ENCODE measurements at places on chromosomes 7 and 10.

- DNase-seq, result no peak
These were observed 160.9 kb downstream of the PARD3 start for GRCh38 chr10:34654211-34654610.

- no peak for DNase-seq
These were observed 573.5 kb downstream of the TNS3 start for GRCh38 chr7:47008461-47008860.

DNA sequence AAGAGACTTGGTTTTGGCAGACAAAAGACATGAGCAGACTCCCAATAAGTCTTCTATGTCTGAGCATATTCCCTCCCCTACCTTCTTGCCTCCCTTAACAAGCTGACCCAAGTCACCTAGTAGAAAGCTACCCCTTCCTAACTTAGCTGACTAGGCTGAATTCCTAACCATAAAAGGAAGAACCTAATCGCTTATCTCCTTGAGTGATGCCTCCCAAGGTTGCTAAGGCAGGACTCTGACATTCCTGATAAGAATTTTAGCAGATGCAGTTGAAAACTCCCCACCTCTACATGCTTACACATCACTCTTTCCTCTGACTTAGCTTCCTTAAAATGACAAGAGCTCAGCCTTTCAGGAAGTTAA lies 704.7 kb upstream of the MBL2 start:
- DNase-seq, result no peak

- DNase-seq, result no peak
These were observed 36.0 kb upstream of the DLG5 start for GRCh38 chr10:77962350-77963146.

DNA sequence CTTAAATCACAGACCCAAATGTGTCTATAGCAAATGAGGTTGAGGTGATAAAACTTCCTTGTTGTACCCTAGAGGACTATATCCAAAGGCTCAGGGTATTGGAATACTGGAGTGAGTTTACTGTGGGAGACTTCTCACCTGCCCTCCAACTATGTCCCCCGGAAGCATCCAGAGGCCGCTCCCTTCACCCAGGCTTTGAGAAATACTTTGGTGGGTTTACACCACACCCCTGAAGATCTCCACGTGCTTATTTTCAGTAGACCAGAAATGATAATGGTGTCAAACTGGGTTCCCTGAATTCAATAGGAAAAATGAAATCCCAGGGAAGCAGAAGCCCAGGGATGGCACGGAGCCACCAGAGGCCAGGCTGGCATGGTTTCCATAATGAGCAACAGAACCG lies 31.3 kb upstream of the NANOS1 start:
- no peak for DNase-seq

DNA sequence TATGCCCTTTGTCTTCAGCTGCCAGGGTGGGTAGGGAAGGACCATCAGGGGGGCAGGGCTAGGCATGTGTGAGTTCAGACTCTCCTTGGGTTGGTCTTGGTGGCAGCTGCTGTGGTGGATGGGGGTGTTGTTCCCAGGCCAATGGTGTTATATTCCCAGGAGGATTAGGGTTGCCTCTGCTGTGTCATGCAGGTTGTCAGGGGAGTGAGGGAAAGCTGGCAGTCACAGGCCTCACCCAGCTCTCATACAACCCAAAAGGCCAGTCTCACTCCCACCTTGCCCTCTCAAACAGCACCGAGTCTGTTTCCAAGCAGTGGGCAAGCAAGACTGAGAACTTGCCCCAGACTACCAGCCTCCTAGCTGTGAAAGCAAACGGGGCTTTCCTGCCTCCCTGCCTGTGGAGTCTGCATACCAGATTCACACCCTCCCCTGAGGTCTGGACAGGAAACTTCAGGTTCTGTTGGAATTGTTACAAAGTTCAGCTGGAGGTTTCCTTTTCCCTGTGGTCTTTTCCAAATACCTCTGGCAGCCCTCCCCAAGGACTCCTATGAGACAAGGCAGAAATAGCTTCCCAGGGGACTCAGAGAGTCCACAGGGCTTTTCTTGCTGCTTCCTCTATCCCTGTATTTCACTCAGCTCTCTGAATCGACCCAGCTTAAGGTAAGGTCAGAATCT lies 1.4 kb downstream of the HYAL4 start:
- no peak for DNase-seq

DNA sequence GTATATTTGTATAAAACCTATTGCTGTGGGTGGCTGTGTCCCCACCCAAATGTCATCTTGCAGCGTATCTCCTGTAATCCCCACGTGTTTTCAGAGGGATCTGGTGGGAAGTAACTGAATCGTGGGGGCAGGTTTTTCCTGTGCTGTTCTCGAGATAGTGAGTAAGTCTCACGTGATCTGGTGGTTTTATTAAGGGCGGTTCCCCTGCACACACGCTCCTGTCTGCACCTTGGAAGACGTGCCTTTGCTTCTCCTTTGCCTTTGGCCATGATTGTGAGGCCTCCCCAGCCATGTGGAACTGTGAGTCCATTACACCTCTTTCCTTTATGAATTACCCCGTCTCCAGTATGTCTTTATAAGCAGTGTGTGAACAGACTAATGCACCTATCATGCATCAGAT lies 97.6 kb downstream of the DYNC2I1 start:
- no peak for DNase-seq

DNA sequence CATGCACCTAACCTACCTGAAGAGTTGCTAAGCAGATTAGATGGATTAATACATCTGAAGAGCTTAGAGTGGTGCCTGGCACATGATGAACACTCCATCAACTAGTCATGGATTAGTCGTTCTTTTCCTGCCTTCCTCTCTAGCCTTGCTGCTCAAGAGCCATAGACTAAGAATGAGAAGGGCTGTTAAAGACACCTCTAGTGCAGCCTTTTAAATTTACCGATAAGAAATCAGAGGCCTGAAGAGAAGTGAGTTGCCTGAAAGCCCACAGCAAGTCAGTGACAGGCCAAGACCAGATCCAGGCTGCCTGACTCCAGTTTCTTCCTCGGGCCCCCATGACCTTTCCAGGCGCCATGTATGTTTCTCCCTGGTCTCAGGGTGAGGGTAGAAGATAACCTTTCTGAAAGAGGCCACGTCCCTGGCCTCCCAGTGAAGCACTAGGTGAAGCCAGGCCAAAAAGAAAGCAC lies 6.5 kb downstream of the TSPAN15 start:
- DNase-seq, result no peak

GRCh38 chr10:14184841-14185315 lies 145.8 kb downstream of the FRMD4A start:
- no peak for DNase-seq

GRCh38 chr10:29119374-29119773 lies 169.5 kb upstream of the LYZL1 start:
- no peak for DNase-seq

DNA sequence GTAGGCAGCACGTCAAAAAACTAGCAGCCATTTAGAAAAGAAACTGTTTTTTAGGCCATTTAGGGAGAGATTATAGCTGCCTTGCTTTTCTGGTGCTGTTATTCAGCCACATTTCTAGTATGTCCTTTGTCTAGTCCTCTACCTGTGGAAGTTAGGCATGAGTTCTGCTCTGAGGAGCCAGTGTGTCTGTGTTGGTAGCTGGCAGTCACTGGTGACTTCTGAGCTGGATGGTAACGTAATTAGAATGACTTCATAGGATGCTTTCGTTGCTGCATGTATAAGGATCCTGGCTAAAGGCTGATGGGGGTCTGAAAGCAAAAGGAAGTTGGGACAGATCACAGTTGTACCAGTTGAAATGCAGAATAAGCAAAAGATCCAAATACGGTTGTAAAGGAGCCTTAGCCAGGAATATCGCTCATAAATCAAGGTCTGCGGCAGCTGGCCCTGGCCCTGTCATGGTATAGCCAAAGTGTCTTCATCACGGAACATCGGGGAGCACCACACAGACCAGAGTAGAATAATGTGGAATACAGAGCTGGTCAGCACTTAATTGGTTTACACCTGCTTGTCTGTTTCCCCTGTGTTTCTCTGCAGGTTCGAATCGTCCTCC lies 226.7 kb downstream of the EXOC4 start:
- no peak for DNase-seq

DNA sequence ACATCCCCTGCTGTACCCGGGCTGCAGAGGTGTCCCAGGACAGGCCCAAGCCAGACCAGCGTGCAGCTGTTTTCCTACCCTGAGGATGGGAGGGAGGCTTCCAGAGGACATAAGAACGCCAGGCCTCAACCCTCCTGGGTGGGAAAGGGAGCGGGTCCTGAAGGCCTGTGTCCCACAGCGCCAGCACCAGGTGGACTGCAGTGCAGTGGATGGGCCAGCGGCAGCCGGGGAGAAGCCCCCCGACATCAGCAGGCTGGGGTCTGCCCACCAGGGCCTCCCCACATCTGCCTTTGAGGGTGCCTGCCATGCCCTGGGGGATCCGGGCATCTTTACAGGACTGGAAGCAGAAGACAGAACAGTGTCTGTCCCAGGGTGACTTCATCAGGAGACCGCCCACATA lies 22.8 kb upstream of the ZNF716 start:
- DNase-seq, result no peak

DNA sequence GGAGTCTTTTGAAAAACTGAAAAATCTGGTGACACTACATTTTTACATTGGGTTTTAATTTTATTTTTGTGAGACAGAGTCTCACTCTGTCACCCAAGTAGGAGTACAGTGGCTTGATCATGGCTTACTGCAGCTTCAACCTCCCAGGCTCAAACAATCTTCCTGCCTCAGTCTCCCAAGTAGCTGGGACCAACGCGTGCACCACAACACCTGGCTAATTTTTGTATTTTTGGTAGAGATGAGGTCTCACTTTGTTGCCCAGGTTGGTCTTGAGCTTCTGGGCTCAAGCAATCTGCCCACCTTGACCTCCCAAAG lies 11.5 kb downstream of the MPLKIP start:
- no peak for DNase-seq

DNA sequence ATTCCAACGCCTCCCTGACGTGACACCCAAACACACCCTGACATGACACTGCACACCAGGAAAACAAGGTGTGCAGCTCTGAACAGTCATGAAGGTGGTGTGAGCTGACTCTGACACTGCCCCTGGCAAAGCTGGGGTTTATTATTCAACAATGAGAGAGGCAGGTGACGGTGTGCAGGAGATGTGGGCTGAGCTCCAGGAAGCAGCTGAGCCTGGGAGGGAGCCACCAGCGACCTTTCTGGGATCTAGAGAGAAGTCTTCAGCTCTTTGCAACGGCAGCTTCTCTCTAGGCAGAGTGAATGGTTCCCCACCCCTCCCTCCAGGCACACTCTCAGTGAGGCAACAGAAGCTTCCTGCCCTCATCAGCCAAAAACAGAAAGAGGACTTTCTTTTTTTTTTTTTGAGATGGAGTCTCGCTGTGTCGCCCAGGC lies 65.6 kb downstream of the SH3PXD2A start:
- DNase-seq, result no peak

- DNase-seq, result no peak
These were observed 54.7 kb downstream of the SCD start for GRCh38 chr10:100401631-100402328.

- DNase-seq, result no peak
These were observed at the start of gene HOXA5 for GRCh38 chr7:27143023-27143949. HOXA5 (minus strand) TSS chr7:27143681; CDS start chr7:27143607, 74 bp downstream.

DNA sequence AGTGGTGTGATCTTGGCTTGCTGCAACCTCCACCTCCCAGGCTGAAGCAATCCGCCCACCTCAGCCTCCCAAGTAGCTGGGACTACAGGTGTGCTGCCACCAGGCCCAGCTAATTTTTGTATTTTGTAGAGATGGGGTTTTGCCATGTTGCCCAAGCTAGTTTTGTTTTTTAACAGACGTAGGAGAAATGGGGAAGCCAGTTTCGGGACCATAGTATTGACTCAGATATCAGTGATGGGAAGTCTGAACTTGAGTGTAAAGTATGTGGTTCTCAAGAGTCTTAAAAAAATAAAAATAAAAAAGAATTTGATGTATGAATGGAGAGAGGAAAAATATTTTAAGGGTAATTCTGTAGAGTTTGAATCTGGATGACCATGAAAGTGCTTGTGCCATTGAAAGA lies 34.2 kb downstream of the SP4 start:
- no peak for DNase-seq

DNA sequence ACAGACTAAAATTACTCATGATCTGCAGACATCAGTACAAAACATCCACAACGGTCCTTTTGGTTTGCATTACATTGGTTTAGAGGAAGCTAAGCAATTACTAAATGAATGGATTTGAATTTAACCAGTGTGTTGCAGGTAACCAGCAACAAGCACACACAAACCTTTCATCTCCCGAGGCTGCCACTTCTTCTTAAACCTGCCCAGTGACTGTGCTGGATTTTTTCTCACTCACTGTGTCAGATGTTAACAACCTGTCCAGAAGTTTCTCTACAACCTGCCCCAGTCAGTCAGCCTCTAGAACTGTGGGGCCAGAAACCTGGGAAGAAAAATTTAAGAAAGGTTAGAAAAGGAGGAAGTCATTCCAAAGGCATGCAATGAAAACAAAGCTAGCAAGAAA lies 2.4 kb upstream of the MEOX2 start:
- no peak for DNase-seq

DNA sequence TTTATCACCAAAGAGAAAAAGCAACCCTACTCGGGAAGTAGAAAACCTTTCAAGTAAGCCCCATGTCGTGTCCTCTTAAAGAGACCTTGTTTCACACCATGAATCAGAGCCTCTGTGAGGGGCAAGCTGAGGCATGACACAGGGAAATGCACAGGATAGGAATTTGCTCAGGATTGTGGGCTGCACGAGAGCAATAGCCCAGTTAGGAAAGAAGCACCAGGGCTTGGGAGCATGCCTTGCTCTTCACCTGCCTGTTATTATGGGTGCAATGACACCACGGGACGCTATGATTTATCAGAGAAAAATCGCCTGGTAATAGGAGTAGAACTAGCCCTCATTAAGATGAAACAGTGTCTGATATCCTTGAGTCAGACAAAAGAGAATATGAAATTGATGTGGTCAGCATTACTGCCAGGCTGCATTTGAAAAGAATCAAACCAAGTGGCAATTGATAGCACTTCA lies 562.9 kb upstream of the NRP1 start:
- no peak for DNase-seq

DNA sequence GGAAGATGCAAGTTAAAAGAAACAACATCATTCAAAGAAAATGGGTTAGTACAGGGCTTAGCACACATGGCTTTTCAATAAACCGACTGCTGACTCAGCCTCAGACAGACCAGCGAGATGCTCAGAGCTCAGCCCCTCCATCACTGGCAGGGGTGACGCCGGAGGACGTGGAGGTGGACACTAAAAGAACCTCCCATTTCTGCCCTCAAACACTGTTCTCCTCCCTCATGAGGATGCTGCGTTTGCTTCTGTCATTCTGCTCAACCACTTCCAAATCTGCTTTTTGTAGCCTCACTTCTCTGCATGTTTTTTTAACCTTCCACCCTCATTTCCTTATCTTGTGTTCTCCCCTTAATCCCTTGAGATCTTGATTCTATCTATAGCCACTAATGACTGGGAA lies 15.3 kb downstream of the DENND11 start:
- DNase-seq, result no peak

GRCh38 chr10:48763403-48763965 lies 78.8 kb downstream of the WDFY4 start:
- DNase-seq, result no peak

- DNase-seq, result no peak
These were observed 111.7 kb upstream of the GJD4 start for GRCh38 chr10:35493196-35494118.

GRCh38 chr10:102413806-102414561 lies 4.6 kb downstream of the PSD start:
- DNase-seq, result no peak

GRCh38 chr7:94092980-94093379 lies 88.8 kb upstream of the BET1 start:
- DNase-seq, result no peak

- DNase-seq, result no peak
These were observed 90.9 kb downstream of the NT5C2 start for GRCh38 chr10:103102195-103102594.

- DNase-seq, result no peak
These were observed 128.9 kb downstream of the VIPR2 start for GRCh38 chr7:159015454-159016410.

GRCh38 chr7:117015258-117016184 lies 62.2 kb downstream of the ST7 start:
- no peak for DNase-seq

Data from stimulated activated CD8-positive, alpha-beta memory T cell treated with anti-CD3 and anti-CD28 coated beads, Interleukin-4, amount 100 ng/mL, for 4 hours (primary cell).